Placental pericyte (primary cell): ENCODE measurements at places on chromosomes 16 and 17. TPM values are rescaled to one million over a fixed set of nuclear protein-coding genes. Genes with fewer than 3 reads are reported as not detected.

Gene GJC1
- 6.8 and 39.9 TPM in 2 replicates for total RNA-seq

Gene RHOT1
- 34.5 and 54.7 TPM in 2 replicates for total RNA-seq

Gene PIRT
- not detected in 2 replicates for total RNA-seq

Gene HCFC1R1
- 11.6 and 21.7 TPM in 2 replicates for total RNA-seq

Gene MAPT
- total RNA-seq = under 0.01 and 0.29 TPM in 2 replicates

Gene HIGD1B
- not detected in 2 replicates for total RNA-seq

Gene CSH1
- not detected in 2 replicates for total RNA-seq

Gene SLC25A39
- 88.2 and 89.6 TPM in 2 replicates for total RNA-seq

Gene CACNG5
- total RNA-seq = not detected in 2 replicates

Gene KRT36
- total RNA-seq = 0.22 TPM in 1 of 2 replicates, not detected in the other

Gene TP53TG3B
- total RNA-seq = 0.44 TPM in 1 of 2 replicates, not detected in the other

Gene MSLN
- total RNA-seq = not detected in 2 replicates

Gene NAGS
- total RNA-seq = 0.66 and 1.4 TPM in 2 replicates

Gene KRT12
- 0.43 TPM in 1 of 2 replicates, not detected in the other for total RNA-seq

Gene PYY
- not detected in 2 replicates for total RNA-seq
